ENCODE measurements at places on chromosomes 12 and 14. TPM values are rescaled to one million over a fixed set of nuclear protein-coding genes. Genes with fewer than 3 reads are reported as not detected.

DNA sequence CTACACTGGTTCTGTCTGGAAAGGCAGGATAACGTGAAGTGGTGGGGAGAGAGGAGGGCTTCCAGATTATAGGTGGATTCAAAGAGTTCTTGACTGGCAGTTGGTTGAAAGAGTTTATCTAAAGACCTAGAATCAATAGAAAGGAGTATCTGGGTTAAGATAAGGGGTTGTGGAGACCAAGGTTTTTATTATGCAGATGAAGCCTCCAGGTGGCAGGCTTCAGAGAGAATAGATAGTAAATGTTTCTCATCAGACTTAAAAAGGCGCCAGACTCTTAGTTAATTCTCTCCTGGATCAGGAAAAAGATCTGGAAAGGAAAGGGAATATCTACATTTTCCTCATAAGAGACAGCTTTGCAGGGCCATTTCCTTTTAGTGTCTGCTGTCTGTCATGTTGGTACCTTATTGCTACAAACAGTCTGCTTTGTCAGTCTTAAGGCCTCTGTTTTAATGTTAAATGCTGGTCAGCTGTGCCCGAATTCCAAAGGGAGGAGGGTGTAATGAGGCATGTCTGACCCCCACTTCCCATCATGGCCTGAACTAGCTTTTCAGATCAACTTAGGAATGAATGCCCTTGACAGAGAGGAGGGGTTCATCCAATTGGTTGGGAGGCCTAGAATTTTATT lies 401.3 kb downstream of the FUT8 start:
- DNase-seq, result no peak

GRCh38 chr12:105252901-105253300 lies 16.9 kb upstream of the APPL2 start:
- DNase-seq, result no peak

- DNase-seq, result no peak
These were observed 1095.1 kb downstream of the BCL11B start for GRCh38 chr14:98176892-98177291.

The ANO4 gene
- 0.33 TPM for total RNA-seq

Data from heart left ventricle (tissue), 16 donors.